ENCODE measurements at places on chromosomes 3 and 15.

DNA sequence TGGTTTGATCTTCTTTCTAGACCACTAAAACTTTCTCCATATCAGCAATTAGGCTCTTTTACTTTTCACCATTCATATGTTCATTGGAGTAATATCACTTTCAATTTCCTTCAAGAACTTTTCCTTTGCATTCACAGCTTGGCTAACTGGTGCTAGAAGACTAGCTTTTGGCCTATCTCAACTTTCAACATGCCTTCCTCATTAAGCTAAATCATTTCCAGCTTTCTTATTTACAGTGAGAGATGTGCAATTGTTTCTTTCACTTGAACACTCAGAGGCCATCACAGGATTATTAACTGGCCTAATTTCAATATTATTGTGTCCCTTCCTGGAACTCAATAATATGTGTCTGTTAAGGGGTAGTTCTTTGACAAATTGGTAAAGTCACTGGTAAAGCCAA lies 42.8 kb upstream of the PLOD2 start:
- no peak for DNase-seq

DNA sequence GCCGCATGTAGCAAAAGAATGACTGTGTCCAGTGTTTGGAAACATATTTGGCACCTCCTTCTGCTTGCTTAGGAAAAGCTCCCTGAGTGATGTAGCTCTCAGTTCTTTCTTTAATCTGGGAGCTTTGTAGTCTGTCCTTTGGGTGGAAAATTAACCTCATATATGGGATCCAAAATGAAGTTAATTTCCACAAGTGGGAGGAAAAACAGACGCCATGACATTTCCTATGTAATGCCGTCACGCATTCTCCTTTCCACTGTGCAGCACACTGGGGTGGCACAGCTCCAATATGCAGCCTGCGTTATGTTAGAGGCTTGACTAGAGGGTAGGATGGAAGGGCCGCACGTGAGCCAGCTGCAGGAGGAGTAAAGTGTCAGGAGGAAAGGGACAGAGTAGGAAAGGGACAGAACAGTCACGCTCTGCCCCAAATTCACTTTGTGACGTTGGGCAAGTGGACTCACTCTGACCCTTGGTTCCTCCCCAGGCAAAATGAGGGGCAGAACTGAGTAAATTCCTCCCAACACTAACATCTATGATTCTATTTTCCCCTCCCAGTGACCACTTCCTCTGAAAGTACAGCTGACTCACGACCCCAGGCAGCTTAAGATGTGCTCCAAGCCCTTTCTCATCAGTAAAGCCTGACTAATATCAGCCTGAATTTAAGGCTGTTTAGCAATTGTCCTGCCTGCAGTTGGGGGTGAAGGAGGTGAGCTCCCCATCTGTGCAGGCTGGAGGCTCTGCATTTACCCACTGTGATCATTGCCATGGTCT lies 176.5 kb upstream of the PFN2 start:
- DNase-seq, result no peak

DNA sequence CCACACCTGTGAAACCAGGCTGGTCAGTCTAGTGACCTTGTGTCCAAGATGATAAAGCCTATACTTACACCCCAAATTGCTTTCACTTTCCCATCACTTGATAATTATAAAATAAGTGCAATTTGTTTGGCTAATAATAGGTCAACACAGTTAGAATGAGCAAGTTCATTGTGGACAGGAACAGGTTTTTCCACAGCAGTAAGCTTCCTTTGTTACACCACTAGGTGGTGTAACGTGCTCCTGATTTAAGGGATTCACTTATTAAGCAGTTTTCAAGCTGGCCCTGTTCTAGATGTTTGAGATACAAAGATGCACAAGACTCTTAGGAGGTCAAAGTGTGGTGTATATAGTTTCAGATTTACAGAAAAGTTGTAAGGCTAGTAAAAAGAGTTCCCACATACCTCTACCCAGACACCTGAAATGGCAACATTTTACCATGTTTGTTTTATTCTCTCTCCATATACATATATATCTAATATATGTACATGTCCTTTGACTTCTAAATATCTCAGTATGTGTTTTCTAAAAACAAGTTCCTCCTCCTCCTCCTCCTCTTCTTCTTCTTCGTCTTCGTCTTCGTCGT lies 6.8 kb upstream of the MFSD1 start:
- DNase-seq, result no peak

- DNase-seq, result no peak
Observed at GRCh38 chr3:24158761-24159454, 213.8 kb downstream of the NR1D2 start.

- DNase-seq, result no peak
Observed at GRCh38 chr15:43516801-43517353, 531 bp upstream of the MAP1A start.

DNA sequence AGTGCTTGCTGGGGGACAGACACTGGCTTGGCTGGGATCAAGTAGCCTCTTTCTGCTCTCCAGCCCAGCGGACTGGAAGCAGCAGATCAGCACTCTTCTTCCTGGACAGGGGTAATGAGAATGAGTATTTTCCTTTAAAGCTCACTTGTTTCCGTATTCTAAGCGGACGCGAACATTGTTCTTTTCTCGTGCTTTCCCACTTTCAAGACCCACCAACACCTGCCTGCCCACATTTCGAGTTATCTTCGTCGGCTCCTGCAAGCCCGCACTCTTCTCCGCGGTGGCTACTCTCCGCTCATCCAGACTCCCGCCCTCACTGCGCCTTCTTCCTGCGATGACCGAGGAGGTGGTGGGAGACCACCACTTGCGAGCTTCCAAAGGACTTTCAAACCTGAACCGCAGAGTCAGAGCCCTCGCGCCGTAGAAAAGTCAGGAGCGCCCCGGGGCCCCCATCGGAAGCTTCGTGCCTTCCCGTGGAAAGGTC lies 1.6 kb upstream of the PPM1L start:
- DNase-seq, result peak; percentile 38

Measured in neuronal stem cell (in vitro differentiated cells).